ENCODE measurements at places on chromosomes 6 and 20.

- no peak for DNase-seq
Measured at GRCh38 chr20:52529826-52530225, 338.2 kb upstream of the ZFP64 start.

DNA sequence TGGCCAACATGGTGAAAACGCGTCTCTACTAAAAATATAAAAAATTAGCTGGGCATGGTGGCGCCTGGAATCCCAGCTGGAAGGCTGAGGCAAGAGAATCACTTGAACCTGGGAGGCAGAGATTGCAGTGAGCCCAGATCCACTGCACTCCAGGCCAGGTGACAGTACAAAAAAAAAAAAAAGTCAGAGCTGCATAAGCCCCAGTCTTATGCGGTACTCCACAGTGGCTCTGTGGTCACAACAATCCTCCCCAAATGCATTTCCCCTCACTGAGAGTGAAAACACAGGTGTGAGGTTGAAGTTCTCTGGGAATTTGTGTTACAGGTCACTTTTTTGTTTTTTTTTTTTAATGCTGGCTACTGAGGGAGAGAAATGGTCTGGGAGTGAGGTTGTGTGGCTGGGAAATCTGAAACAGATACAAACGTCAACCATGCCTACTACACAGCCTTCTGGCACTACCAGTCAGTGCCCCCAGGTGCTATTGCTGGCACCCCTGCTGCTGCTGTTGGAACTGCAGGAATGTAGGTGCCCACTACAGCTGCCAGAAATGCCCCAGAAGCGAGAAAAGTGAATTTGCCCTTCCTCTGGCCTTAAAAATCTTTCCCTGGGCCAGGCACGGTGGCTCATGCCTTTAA is 5.7 kb downstream of the MRPS26 start:
- no peak for DNase-seq

- no peak for DNase-seq
Measured at GRCh38 chr20:25083141-25083772, 1.3 kb upstream of the VSX1 start.

- no peak for DNase-seq
Measured at GRCh38 chr6:162622572-162622971, 105.0 kb downstream of the PRKN start.

- no peak for DNase-seq
Measured at GRCh38 chr6:91291071-91291470, 704.2 kb upstream of the MAP3K7 start.

DNA sequence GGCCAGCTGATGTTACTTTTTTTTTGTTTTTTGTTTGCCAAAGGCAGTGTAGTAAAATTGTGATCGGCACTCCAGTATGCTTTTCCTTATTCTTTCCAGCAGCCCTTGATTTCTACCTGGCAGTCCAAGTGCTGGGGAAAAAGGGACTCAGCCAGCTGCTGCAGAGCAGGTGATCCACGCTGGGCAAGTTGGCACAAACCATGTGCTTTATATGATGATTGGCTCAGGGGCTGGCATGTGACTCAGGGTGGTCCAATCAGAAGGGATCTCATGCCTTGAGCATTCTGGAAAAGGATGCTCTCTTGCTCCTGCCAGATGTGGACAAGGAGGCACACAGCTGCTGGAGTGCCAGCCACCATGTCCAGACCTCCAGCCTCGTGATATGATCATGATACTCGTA is 54.5 kb downstream of the SULF2 start:
- peak; percentile 4 for DNase-seq

DNA sequence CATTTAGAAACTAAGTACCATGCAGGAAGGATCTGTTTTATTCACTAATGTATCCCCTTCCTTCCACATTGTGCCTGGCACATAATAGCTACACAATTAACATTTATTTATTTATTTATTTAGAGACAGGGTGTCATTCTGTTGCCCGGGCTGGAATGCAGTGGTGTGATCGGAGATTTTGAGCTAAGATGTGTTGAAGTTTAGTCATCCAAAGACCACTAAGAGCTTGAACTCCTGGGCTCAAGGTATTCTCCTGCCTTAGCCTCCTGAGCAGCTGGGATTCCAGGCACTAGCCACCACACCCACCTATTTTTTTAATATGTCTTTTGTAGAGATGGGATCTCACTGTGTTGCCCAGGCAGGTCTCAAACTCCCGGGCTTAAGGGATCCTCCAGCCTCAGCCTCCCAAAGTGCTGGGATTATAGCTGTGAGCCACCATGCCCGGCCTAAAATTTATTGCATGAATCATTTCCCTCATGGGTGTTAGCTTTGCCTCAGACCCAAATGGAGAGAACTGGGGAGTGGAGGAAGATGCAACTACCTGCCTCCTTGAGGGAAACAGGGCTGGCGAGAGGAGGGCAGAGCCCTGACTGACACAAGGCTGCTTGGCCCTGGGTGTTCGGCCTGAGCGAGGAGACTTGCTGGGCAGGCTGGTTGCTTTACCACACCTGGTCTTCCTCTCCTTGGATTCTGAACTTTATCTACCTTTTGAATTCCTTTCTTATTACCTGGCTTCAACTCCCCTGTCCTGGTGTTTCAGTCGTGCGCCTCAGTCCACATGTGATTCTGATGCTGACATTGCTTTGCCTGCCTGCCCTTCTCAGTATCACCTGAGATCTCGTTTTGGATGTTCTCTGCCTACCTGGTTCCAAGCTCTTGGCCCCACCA is 1.7 kb upstream of the DYNLT1 start:
- no peak for DNase-seq

DNA sequence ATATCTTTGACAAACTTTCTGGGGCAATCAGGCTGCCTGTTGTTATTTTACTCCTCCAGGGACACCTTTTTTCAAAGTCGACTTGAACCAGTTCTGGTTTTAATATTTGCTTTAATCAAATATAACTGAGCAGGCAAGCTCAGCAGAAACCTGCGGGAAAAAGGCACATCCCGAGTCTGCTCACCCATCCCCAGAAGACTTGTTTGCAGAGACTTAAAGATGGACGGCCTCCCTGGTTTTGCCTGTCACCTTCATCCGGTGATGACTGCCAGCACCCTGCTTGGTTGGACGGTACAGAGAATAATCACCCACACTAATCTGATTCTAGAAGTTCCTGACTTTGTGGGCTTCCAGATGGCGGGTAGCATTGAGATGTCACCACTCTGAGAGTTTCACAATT is 36.8 kb downstream of the PPP1R3G start:
- no peak for DNase-seq

DNA sequence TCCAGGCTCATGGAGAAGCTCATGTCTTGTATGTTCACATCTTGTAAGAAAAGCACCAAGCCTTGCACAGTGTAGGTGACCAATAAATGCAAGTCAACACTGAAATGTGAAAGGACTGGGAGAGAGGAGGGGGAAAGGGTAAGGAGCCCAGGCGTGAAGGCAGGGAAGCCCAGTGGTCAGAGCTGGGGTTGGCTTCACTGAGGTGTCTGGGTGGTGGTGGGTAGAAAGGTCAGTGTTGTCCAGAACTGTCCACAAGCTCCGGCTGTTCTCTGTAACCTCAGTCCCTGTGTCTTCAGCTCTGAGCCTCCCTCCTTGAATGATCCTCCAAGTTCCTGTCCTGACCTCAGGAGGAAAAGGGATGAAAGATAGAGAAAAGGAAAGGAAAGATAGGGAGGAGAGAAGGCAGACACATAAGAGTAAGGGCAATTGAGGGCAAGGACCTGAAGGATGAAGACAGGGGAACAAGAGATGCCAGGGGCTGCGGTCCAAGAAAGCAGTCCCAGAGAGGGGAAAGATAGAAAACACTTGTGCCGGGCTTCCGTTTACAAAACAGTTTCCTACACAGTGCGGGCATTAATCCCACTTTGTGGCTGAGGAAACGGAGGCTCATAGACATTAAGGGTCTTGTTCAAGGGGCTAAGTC is 2.4 kb upstream of the TNXB start:
- no peak for DNase-seq

- no peak for DNase-seq
Measured at GRCh38 chr6:14119784-14120183, 2.2 kb downstream of the CD83 start.

DNA sequence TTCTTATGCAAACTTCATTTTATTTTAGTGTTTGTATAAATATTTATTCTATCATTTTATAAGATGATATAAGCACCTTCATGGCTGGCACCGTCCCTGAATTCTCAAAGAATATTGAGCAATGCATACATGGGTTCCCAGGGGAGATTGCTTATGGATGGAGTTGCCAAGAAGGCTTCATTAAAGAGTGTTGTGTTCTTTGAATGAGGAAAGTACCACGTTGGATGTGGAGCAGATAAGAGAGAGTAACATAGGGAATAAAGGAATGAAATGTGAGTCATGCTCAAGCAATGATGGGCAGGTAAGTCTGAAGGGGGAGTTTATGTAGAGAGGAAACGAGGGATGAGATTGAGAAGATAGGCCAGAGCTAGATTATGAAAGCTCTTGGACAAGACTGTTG is 10.3 kb downstream of the DSE start:
- no peak for DNase-seq

DNA sequence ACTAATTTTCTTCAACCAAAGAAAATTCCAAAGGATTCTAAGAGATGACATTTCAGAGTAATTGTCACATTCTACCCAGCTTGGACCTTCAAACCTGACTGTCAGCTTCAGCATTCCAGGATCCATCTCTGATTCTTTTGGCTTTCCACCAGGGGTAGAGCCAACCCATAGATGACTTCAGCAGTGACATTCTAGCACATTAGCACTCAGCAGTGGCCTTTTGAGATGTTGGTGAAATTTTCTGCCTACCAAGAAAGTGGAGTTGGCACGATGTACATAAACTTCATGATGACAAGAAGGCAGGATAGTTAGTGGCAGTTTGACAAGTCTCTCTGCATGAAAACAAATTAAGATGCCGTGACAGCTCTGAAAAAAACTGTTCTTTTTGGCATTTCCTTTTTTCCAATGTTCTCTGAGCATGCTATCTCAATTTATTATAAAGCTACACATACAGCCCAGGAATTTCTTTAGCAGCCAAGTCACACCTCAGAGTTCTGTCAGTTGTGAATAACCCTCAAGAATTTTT is 466.5 kb upstream of the RNF217 start:
- DNase-seq: no peak

DNA sequence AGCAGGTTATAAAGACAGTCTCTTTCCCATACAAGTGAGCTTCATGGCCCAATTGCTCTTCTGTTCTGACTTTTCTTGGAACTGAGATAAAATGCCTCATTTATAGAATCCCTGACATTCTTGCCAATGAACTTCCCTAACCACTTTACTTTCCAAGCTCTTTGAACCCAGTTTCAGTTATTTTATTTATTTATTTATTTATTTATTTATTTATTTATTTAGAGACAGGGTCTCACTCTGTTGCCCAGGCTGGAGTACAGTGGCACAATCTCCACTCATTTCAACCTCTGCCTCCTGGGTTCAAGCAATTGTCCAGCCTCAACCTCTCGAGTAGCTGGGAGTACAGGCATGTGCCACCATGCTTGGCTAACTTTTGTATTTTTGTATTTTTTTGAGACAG is 138.5 kb upstream of the ZNF184 start:
- no peak for DNase-seq

DNA sequence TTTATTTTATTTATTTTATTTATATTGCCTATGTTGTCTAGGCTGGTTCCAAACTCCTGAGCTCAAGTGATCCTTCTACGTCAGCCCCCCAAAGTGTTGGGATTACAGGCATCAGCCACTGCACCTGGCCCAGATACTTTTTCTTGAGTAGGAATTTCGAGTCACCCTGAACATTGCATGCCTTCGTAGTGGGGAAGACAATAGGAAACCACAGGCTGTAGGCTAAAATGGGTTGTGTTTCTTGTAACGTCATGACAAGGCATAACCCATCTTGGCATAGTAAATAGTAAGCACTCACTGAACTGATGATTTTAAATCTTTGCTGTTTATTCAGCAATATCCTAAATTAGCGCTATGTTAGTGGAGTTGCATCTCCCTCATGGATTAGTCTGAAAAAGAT is 34.9 kb downstream of the PTPN1 start:
- no peak for DNase-seq

DNA sequence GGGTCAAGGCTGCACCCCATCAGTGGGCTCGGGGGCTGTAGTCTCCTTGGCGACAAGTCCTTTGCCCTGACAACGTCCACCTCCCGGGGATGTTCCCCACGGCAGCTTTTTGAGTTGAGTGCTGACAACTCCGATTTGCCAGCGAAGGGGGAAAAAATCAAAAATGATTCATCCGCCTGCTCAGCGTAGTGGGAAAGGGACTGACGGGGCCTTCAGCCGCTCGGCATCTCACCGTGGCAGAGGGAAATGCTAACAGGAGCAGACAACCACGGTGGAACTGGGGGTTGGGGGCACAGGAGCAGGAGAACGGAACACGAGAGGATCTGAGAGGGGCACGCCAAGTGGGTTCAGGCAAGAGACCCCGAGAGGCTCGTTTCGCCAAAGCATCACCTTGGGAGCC is 173.7 kb downstream of the TFAP2C start:
- DNase-seq: no peak

DNA sequence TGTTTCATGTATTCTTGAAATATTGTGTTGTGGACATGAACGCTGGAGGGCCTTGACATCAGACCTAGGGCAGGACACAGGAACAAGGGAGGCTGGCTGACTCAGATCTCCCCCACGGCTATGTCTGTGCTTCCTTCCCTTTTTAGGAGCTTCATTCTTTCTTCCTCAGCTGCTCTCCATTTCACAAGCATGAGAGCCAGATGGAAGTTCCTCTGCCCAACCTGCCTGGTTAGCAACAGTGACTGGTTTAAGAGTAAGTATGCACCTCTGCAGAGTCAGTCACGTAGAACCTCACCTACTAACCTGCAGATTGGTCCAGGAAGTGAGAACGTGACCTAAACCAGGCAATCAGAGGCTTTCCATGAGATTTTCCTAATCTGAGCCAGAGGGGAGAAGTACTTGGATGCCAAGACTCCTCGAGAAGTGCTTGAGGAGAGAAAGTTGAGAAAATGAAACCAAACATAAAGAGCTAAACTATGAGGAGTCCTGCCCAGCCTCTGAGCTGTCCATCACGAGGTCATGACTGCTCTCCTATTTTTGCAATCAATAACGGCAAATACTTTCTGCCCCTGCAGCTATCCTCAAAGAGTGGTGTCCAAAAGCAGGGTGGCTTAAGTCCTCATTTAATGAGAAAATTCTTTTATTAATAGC is 465.2 kb upstream of the CITED2 start:
- no peak for DNase-seq

- DNase-seq: no peak
Measured at GRCh38 chr6:128029826-128030225, 129.0 kb upstream of the THEMIS start.

DNA sequence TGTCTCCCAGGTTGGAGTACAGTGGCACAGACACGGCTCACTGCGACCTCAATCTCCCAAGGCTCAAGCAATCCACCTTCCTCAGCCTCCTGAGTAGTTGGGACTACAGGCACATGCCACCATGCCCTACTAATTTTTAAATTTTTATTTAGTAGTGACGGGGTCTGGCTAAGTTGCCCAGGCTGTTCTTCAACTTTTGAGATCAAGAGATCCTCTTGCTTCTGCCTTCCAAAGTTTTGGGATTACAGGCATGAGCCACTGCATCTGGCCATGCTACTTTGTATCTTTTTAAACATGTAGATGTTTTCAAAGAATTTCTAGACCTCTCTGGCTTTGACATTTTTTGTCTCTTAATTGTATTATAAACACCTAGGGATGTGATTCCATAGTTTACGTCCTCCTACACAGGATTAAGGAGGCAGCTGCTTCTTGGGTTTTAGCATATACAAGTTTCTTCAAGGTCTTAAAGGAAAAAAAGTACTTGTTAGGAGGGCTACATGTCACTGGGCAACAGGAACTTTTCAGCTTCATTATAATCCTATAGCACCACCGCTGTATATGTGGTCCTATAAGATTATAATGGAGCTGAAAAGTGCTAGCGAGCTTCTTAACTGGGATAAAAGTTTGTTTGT is 1.3 kb downstream of the ADAT2 start:
- DNase-seq: no peak

- no peak for DNase-seq
Measured at GRCh38 chr6:131631625-131632289, 3.7 kb upstream of the MED23 start.
